ENCODE measurements at places on chromosomes 13 and 19.

DNA sequence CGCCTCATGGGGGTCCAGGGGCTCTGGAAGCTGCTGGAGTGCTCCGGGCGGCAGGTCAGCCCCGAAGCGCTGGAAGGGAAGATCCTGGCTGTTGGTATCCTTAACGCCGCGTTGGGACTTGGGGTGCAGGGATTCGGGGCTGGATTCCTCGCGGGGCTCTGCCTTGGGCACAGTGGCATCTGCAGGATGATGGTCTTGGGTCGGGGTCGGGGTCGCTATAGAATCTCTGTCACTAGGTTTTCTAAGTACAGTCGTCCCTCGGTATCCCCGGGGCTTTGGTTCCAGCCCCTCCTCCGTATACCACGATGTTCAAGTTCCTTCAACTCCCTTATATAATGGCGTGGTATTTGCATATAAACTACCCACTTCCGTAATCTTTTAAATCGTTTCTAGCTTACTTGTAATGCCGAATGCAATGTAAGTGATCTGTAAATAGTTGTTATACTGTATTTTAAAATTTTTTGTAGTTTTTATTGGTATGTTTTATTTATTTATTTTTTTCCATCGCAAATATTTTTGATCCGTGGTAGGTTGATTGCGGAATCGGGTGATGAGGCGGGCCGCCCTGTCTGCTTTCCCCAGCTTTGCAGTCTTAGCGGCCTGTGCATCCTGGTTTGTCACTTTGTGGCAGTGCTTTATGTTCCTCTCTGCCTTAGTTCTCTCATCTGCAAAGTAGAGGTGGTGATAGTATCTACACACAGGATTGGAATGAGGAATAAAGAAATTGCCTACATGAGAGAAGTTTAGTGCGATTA, 606 bp downstream of the ERCC5 start:
- DNase-seq = peak; percentile 35

DNA sequence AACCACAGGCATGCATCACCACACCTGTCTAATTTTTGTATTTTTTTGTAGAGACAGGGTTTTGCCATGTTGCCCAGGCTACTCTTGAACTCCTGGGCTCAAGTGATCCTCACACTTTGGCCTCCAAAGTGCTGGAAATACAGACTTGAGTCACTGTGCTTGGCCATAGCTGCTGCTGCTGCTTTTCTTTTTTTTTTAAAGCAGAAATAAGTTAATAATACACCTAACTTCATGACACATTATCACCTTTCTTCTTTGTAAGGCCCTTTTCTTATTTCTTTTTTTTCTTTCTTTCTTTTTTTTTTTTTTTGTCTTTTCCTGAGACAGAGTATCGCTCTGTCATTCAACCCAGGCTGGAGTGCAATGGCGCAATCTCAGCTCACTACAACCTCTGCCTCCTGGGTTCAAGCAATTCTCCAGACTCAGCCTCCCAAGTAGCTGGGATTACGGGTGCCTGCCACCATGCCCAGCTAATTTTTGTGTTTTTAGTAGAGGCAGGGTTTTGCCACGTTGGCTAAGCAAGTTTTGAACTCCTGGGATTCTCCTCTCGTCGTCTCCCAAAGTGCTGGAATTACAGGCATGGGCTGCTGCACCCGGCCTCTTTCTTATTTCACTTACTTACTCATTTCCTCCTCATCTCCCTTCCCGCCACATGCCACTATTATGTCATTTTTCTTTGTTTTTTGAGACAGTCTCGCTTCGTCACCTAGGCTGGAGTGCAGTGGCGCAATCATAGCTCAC, 8.7 kb downstream of the SHKBP1 start:
- no peak for DNase-seq

DNA sequence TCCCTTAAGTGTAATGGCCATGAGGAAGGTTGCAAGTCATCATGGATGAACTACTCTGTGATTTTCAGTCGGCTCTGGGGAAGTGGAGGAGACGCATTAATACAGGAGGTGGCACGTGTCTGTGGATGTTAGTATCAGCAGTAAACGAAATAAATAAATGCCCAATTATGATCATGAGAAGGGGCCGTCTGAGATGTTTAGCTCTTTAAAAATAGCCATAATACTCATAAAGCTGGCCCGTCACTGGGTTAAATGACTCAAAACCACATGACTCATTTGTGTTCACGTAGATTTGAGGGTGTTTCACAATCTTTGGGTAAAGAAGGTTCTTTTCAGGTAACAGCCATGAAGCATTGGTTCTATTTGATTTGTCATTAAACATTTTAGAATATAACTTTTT, 620.6 kb downstream of the GPC6 start:
- DNase-seq = peak; percentile 0

- DNase-seq = no peak
These were observed 13.4 kb downstream of the LYL1 start for GRCh38 chr19:13089139-13089856.

DNA sequence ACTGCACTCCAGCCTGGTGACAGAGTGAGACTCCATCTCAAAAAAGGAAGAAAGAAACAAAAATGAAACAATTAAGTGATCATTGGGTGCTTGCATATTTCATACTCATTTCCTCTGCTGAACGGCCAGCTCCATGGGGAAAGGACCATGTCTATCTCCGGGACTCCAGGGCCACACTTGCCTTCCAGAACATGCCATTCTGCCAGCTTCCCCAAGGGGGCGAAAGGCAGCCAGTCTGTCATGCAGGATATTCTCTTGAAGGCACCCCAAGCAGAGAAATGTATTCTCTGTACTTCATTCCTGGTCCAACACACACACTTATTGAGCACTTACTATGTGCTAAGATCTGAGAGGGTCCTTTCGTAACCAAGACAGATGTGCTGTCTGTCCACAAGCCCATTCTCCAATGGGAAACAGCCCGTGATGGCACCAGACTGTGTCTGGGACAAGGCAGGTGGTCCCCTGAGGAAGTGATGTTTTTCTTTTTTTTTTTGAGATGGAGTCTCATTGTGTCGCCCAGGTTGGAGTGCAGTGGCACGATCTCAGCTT, 10.2 kb upstream of the CARM1 start:
- DNase-seq = peak; percentile 38

DNA sequence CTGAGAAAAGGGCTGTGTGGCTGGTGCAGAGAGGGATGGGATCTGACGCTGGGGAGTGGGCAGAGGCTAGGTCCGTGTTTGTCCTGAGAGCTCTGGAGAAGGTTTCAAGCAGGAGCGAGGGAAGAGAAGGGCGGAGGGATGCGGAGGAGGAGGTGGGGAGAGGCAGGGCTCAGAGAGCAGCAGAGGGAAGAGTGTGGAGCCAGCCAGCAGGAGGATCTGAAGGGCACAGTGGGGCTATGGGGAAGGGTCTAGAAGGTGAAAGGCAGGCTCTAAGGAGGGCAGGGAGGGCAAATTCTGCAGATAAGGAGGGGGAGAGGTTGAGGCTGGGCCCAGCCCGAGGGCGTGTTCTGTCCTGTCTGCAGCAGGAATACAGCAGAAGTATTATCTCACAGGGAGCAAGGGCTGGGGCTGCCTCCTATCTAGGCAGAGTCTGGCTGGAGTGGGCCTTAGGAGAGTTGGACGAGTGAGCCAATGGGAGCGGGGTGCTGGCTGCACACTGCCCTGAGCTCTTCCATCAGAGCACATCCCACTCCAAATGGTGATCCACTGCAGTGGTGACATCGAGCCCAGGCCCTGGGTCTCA, 6.1 kb downstream of the AP2A1 start:
- DNase-seq = no peak

DNA sequence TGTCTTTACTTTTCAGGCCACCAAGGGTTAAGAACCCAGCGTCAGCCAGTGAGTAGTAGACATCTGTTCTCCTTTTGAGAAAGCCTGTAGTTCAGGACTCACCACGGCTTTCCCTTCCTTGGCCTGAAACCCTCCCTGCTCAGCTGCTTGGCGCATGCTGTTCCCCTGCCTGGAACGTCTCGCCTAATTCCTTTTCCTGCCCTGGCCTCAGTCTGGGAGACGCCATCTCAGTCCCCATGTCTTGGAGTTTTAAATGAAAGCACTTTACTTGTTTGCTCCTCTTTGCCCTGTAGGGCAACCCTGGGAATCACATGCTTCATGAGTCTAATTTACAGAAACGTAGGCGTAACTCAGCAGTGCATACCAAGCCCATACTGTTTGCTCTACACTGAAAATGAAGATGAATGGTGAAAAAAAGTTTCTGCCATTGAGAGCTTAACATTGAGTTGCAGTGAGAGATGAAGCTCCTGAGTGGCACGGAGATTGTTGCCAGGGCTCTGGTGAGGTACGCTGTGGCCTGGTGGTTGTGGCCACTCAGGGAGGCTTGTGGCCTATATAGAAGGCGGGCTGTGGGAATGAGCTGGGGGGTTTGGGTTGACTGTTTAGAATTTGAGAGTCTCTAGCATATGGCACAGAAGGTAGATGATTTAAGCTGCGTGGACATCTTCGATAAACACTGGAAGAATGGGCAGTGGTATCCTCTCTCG, 52.8 kb downstream of the GATAD2A start:
- DNase-seq = peak; percentile 51

DNA sequence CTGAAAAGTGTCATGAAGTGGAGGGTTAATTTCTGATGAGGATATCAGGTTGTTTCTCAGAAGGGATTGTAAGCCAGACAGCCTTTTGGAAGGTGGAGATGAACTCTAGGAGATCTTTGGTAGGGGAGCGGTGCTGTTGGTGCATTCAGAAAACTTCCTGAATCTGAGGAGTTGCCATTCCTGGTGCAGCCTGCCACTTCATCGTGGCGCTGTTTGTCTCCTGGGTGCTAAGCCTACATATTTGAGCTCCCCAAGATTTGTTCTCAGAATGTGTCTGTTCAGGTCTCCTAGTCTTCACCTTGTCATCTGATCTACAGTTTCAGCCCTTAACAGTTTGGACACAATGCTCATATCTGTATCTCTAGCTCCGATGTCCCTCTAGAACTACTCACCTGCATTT, 285.6 kb downstream of the MTUS2 start:
- no peak for DNase-seq

DNA sequence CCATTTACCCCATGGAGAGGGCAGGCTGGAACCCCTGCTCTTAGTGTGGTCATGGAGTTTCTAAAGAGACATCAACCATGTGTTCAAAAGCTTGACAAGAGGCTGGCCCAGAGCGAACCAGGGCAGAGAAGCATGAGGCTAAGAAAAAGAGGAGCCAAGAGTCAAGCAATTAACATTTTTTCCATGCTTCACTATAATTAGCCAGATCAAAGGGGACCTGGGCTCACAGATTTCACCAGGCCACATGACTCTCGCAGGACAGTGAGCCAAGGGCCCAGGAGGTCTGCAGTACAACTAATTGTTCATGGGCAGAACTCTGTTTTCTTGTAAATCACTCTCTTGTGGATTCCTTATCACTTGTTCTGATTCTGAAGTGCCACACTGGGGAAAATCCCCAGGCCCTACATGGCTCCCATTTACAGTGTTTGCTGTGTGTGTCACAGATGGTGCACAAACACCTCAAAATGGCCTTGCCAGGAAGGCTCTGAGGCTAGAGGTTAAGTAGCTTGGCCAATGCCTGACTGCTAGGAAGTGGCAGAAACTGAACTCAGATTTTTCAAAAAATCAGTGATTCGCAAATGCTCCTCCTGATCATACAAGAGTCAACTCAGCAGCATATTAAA, 101.2 kb downstream of the LHFPL6 start:
- DNase-seq = no peak

DNA sequence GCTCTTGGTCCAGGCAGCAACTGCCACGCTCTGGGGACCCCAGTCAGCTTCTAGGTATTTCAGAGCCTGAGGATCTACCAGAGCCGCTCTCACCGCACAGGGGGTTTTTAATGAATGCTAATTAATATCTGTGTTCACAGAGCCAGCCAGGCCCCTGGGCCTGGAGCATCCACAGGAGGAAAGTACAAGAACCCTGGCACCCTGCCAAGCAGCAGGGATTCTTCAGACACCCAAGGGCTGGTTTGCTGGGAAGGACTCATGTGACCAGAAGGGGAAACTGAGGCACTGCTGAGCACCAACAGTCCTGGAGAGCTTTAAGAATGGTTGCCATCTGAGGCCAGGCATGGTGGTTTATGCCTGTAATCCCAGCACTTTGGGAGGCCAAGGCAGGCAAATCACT, 38.0 kb upstream of the ADGRE5 start:
- DNase-seq = no peak

DNA sequence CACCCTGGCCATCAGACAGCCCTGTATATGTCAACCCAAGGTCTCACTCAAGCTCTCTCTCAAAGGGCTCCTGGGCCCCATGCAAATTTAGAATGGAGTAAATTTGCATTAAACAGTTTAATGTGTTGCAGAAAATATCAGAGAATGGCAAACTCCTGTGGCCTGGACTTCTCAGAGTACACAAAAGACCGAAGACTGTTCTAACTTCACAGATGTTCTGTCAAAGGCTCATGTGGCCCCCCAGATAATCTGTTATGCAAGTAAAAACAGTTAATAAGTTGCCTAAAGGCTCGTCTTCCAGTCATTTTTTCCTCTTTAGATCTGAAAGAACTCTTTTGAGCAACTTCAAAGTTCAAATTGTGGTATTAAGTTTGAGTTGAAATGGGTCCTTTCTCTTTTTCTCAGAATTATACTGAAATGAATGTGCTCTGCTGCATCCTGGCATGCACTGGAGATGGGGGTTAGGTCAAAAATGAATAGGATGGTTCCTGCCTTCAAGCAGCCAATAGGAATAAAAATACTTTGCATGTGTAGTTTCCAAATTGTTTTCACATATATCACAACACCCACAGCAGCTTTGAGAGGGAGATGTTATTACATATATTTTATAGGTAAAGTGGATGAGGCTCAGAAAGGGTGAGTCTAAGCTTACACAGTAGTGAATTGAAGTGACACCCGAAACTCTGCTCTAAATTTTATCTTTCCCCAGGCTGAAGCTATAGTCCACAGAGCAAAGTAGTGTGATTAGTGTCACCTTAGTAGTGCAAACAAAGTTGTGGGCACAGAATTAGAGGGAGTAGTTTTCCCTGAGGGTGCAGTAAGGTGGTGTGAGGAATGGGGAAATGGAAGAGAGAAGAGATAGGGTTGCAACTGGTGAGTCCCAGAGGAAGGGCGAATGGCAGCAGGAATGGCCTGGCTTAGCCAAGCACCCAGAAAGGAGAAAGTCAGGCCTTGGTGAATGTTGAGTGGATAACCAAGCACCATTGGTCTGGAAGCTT, 205.0 kb upstream of the RFC3 start:
- DNase-seq = peak; percentile 47

GRCh38 chr13:52832313-52832712, 16.1 kb downstream of the PCDH8 start:
- DNase-seq = no peak

GRCh38 chr19:32870981-32871451, 1.4 kb upstream of the SLC7A9 start:
- DNase-seq = no peak

DNA sequence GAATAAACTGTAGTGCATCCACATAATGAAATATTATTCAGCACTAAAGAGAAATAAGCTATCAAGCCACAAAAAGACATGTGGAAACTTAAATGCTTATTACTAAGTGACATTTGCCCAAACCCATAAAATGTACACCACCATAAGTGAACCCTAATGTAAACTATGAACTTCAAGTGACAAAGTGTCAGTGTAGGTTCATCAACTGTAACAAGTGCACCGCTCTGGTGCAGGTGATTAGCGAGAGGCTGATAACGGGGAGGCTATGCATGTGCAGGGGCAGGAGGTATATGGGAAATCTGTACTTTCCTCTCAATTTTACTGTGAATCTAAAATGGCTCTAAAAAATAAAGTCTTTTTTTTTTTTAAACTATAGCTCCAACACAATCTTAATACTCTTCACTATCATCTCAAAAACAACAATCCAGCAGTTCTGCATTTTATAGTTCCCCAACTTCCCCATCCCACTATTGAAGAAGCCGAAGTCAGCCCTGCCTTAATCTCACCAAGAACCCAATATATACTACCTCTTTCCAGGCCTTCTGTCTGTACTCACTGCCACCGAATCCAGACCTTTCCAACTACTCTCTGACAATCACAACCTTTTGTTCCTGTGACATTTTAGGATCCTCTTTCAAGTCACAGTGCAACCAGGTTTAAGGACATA, 22.6 kb downstream of the ELF1 start:
- DNase-seq = no peak

- no peak for DNase-seq
These were observed 127.4 kb downstream of the DCT start for GRCh38 chr13:94352057-94352456.

Data from activated T-cell treated with anti-CD3 and anti-CD28 coated beads, Interleukin-2, amount 50 U/mL, for 72 hours (primary cell).